Suppressor macrophage treated with lipopolysaccharide for 1 hour (primary cell): ENCODE measurements at places on chromosomes 16 and 17.
A peak's percentile ranks its signal among the peaks of the same experiment; 100 is the strongest.

GRCh38 chr17:81456798-81457197 is 55.8 kb downstream of the ACTG1 start:
- DNase-seq = no peak

DNA sequence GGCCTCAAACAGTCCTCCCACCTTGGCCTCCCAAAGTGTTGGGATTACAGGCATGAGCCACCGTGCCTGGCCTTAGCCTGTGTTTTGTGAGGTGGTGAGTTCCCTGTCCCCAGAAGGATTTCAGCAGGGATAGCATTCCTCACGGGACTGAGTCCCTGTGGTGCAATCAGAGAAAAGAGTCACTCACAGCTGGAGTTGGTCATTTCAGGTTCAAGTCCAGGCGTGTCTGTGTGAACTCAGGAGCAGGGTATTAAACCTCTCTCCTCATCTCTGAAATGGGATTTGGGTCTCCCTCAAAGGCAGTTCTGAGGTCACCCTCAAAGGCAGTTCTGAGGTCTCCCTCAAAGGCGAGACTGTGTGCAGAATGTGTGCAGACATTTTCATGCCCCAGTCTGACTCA is 28.6 kb downstream of the NPTX1 start:
- DNase-seq = no peak

- DNase-seq = no peak
Observed at GRCh38 chr17:73847952-73848351, 203.7 kb upstream of the SDK2 start.

DNA sequence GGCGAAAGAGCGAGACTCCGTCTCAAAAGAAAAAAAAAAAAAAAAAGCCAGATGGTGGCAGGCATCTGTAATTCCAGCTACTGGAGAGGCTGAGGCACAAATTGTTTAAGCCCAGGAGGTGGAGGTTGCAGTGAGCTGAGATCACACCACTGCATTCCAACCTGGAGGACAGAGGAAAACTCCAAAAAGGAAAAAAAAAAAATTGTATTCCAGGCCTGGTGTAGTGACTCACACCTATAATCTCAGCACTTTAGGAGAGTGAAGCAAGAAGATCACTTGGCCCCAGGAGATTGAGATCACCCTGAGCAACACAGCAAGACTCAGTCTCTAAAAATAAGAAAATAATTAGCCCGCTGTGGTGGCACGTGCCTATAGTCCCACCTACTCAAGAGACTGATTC is 20.1 kb downstream of the HBQ1 start:
- no peak for DNase-seq

DNA sequence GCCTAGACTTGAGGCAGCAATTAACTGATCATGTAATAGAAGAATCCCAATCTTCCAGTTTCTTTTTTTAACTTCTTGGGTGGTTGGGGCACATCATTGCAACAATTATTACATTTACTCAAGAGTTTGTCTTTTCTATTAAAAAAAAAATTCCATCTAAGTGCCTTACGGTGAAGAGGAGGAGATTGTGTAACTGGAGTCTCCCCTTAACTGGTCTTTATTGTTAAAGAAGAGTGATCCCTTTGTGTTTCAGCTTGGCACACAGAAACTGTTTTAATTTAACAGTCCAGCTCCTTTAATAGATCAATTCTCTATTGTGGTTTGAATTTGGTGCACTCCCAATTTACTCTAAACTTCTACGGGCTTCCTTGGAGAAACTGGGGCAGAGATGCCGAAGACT is 75.2 kb downstream of the FTO start:
- DNase-seq = no peak

- DNase-seq = no peak
Observed at GRCh38 chr16:88655733-88656281, 5.0 kb upstream of the CYBA start.

- no peak for DNase-seq
Observed at GRCh38 chr16:30896261-30896888, at the start of gene CTF1. CTF1 (plus strand) TSS chr16:30896614; CDS start chr16:30896644, 30 bp downstream.

DNA sequence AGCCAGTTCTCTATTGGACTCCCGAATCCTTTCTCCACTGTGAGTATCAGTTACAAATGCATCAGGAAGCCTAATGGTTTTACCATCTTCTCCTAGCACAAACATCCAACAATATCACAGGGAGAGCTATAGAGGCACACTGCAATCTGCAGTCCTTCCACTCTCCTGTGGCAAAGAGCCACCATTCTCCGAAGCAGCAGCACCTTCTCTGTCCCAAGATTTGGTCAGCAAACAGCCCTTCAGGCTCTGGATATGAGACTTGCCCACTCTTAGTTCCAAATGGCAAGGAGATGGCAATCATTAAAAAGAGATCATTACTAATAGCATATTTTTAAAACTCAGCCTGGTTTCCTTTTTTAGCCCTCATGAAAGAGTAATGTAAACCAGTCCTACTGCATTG is 223.4 kb downstream of the HS3ST3A1 start:
- no peak for DNase-seq

DNA sequence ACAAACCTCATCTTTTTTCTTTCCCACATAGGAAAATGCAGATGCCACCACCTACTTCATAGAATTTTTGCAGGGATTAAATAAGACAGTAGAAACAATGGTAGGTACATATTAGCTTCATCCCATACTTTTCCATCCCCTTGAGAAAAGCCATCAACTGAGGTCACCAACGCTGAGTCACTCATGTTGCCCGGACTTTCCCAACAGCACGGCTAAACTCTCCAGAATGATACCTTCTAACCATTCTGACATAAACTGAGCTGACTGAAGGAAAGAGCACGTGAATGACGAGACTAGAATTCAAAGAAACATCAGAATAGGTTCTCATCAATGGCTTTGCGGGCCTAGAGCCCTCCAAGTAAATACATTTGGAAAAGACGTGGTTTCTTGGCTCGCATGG is 146.0 kb upstream of the RCVRN start:
- peak; percentile 89 for DNase-seq

GRCh38 chr16:74725651-74726455 is 25.2 kb upstream of the MLKL start:
- no peak for DNase-seq

GRCh38 chr16:84484579-84485254 is 19.7 kb downstream of the MEAK7 start:
- DNase-seq = peak; percentile 53

- peak; percentile 93 for DNase-seq
Observed at GRCh38 chr17:55444471-55445441, 23.1 kb upstream of the MMD start.

GRCh38 chr16:1143761-1144450 is 9.0 kb upstream of the CACNA1H start:
- DNase-seq = no peak

- DNase-seq = peak; percentile 43
Observed at GRCh38 chr16:67162506-67163163, 1.9 kb upstream of the HSF4 start.

DNA sequence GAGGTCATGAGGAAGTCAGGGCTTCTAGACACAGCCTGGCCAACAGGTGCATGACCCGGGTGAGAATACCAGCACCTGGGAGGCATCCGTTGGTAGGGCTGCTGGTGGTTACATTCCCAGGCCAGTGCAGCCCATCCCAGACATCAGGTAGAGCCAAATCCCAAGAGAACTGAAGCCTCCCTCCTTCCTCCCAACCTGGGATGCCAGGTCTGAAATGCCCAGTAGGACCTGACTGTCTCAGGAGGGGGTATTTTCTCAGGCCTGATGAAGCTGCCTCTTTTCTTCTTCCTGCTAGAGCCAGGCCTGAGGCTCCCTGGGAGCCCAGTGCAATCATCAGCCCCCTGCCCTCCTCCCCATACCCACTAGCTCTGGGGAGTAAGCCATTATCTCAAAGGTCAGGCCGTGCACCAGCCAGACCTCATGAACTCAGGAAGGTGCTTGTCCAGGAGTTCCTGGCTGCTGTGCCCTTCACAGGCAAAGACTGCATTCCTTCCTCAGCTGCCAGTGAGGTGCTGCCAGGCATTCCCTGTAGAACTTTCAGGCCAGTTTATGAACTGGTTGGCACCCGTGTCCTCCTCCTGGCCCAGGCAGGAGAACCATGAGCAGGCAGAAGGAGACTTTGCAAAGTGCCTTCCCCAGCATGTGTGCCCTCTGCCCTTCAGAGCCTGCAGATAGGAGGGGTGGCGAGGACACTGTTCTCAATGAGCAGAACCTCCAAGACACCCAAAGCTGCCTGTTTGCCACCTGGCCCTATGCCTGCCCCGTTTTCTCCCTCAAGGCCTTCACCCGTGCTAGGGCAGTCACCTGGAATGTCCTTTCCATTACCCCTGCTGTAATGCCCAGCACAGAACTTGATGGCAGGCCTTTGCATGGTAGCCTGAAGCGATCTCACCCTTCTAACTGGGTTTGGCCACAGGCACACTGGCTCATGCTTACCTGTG is 7.6 kb downstream of the TBX2 start:
- DNase-seq = no peak

GRCh38 chr16:76035689-76036088 is 241.5 kb upstream of the CNTNAP4 start:
- DNase-seq = no peak

DNA sequence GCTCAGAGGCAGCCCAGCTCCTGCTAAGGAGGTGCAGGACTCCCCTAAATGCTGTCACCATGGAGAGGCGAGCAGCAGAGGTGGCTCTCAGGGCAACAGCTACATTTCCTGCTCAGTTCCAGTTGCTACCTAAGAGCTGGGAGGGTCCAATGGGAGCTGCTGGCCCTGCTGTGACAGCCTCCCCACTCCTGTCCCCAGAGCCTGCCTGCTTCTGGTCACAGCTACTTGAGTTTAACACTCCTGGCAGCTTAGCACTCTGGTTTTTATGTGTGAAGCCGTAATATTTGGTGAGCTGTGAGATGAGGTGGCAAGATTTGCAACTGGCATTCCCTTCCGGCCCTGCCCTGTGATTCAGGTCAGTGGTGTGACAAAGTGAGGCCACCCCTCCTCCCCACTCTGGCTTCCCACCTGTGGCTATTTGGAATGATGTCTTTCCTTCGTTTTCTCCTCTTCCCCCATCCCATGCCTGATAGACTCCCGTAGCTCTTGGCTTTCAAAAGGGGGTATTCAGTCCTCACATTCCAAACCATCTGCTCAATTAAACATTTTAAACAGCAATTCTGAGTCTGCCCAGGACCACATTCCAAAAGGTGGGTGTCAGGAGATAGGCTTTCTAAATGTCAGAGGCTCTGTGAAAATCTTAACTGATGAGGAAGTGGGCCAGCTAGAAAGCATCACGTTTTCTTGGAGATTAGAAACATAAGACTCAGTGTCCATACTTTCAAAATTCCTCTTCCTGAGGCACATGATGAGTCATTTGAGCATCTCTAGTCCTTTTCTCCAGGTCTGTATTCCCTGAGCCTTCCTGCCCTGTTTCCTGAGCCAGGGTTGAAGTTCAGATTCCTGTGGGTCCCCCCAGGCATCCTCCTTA is 42.6 kb upstream of the SKAP1 start:
- DNase-seq = no peak

DNA sequence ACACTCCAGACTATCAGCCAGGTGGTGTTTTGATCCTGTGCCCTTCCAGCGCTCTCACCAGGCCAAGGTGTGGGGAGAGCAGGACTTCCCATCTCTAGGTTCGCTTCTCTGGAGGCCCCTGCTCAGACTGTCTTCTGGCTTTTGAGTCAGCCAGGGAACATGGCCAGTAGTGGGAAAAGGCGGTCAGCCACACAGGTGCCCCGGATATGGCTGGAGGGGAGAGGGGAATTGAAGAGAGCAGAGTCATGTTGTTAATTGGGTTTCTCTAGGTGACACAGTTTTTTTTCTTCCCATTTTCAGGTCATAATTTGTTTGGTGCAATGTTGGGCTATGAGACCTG is 1.5 kb downstream of the MINK1 start:
- DNase-seq = no peak

DNA sequence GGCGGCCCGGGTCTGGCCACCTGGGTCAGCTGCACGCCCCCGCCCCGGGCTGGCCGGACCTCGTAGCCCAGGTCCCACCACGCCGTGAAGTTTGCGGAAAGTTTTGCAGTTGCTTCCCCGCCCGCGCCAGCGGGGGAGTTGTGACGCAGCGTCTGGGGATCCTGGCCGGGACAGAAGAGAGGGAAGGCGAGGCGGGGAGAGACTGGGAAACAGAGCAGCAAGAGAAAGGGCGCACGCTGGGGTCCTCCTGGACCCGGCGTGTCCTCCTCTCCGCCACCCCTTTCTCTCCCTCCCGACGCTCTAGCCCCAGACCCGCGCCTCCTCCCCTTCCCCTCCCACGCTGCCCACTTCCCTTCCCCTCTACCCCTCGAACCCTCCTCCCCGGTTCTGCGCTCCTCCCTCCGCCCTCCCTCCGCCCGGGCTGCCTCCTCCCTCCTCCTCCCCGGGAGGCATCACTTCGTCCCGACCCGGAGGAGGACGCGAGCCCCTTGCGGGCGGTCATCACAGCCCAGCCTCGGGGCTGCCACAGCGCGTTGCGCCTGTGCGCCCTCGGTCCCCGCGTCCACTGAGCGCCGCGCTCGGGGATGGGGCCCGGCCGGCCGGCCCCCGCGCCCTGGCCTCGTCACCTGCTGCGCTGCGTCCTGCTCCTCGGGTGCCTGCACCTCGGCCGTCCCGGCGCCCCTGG is at the start of gene MRC2:
TSS of gene MRC2 (plus strand) at position 452 of the 685 bp plus-strand sequence. CDS start at position 585, 133 bp downstream.
- peak; percentile 88 for DNase-seq

DNA sequence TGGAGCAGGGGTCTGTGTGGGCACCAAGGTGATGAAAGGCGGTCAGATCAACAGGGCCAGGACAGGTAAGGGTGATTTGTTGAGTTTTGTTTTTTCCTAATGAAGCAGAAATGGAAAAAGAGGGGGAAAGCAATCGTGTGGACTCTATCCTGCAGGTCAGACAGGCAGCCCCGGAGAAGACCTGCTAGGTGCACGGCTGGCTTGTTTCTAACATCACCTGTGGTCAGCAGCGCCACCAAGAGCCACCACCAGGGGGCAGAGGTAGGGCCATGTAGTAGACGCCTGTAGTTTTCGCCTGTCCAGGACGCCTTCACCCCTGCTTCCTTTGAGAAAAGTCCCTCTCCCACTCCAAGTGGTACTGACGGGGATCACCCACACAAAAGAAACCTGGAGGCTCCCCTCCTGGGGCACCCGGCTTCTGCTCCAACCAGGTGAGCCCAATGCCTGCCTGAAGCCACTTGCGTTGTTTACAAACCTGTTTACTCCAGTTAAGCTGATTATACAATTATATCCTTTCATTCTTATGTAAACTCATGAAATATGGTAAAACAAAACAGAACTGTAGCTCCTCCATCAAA is 54.2 kb upstream of the SEC14L1 start:
- DNase-seq = peak; percentile 94

GRCh38 chr17:68384941-68385340 is 72.4 kb downstream of the WIPI1 start:
- no peak for DNase-seq

- DNase-seq = no peak
Observed at GRCh38 chr17:51813140-51813783, 345.3 kb downstream of the CA10 start.
